Karpas-422 (cell line): ENCODE measurements at places on chromosomes 12 and 14.
A peak's percentile ranks its signal among the peaks of the same experiment; 100 is the strongest.

DNA sequence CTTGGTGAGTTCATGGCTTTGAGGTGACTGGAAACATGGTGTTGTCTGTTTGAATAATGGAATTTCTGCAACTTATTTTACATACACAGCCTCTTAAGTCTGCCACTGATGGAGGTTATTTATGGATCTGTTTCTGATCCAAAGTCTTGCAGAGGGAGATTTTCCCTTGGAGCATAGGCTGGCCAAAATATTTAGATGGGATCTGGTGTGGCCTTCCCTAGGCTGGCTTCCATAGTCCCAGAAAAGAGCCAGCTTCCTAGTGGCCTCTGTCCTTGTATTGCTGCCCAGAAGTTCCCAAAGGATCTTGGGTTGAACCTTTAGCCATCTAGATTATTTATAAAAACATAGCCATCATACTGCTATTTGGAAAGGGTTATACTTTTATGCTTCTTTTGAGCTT is 491.1 kb upstream of the RGS6 start:
- DNase-seq, result no peak

- DNase-seq, result no peak
Measured at GRCh38 chr12:40969796-40970195, 218.3 kb upstream of the PDZRN4 start.

DNA sequence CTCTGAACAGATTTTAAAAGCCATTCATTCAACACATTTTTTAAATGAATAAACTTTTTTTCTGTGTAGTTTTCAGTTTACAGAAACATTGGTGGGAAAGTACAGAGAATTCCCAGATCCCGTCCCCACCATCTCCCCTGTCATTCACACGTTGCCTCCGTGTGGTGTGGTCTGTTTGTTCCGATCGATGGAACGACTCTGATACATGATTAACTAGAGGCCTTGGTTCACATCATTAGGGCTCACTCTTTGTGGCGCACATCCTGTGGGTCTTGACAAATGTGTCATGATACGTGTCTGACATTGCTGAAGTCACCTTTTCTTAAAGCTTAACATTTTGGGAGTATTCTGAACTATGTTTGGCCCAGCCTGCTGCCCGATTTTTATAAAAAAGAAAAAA is 18.5 kb downstream of the MEG3 start:
- no peak for DNase-seq

GRCh38 chr14:65332141-65332871 is 80.2 kb upstream of the FUT8 start:
- DNase-seq, result peak; percentile 90

- DNase-seq, result peak; percentile 54
Measured at GRCh38 chr12:21296751-21297406, 37.8 kb downstream of the SLCO1A2 start.

DNA sequence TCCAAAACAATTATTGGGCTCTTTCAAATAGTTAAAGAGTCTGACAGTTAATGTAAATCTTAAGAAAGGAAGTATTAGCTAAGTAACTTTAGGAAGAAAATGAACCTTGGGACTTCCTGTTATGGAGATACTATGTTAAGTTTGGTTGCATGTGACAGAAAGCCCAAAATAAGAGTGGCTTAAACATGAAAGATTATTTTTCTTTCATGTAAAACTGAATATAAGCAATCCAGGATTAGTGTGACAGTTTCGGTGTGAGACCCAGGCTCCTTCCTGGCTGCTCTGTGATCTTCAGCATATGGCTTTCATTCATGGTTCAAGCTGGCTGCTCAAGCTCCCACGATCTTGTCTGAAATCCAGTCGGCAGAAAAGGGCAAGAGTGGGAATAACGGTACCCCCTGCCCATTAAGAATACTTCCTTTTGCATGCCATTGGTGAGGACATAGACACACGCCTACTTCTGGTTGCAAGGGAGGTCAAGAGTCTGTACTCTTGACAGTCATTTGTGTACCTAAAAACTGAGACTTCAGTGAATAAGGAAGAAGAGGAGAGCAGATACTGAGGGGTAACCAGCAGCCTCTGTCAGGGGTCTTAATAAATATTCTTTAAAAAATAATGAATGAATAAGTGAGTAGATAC is 2.2 kb upstream of the RPAP3 start:
- DNase-seq, result peak; percentile 65

DNA sequence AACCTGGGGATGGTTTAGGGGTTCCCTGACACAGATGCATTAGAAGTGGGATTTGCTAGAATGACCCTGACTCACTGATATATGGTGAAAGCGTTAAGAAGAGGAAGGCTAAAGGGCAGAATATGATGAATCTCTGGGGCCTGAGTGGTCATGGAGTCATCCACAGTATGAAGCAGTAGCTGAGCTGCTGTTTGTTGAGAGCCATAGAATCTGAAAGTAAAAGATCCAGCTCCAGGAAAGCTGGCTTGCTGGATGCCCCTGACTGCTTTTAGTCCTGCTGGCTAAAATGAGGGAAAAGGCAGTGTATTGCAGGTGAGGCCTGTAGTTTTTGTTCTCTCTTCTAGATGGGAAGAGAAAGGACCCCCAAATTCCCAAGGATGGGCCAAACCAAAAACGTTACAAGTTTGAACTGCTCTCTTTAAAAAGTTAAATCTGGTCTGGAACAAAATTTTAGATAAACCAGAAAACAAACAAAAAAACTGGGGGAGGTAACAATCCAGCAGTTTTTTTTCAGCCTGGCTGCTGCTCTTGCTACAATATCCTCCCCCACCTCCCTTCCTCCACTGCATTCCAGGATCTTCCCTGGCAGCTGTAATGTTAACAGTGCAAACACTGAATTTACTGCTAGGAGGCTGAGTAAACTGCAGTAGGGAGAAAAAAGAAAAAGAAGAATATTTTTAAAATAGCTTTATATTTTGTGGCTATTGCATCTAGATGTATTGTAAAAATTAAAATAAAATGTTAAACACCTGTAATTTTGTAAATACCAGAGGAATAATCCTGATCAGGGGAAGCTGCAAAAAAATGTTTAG is 16.5 kb downstream of the SEL1L start:
- DNase-seq, result no peak

- peak; percentile 91 for DNase-seq
Measured at GRCh38 chr12:124551268-124552144, 15.9 kb downstream of the NCOR2 start.

DNA sequence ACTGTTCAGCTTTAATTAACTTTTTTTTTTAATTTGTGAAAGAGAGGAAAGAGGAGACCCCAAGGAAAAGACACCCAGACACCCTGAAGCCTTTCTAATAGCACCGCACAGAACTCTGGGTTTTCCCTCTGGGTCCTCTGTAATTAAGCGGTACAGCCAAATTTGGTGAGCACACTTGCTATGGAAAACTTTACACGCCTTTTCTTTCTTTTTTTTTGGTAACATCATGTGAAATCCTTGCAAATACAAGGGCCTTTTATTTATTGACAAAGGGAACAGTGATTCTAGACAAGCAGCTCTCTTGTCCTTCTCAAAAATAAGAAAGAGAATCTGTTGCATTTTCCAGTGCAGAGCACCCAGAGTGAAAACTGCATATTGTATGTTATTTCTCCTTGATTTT is 44.4 kb upstream of the CPM start:
- no peak for DNase-seq
